Activated T-cell treated with anti-CD3 and anti-CD28 coated beads for 4 hours (primary cell): ENCODE measurements at places on chromosomes 16 and 17.

DNA sequence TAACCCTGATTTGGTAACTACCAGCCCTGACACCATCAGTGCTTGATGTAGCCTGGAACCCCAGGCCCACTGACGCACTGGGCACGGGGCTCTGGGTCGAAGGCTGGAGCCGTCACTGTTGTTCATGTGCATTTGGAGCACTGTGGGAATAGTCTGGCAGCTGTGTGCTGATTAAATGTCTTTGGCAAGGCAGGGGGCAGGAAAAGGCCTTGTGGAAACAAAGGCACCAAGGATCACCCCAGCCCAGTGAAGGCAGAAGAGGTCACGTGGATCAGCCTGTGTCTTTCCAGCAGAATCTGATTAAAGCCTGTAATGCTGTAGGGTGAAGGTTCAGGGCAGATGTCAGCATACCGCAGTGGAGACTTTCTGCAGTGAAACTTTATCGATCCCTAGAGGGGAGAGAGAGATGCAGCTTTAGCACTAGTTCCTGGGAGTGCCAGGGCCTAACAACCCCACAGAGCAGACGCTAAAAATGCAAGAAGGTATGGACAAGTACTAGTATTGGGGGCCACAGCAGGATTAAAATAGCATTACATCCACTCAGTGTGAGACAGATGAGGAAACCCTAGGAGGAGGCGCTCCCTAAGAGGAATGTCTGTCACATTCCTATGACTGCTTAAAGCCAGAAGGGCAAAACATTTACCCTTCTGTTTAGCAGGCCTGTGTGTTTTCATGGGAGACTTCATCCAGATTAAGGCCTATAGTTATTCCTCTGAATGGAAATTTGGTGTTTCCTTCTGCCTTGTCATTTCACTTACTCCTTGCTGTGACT is 9.7 kb downstream of the ZNHIT3 start:
- no peak for DNase-seq

DNA sequence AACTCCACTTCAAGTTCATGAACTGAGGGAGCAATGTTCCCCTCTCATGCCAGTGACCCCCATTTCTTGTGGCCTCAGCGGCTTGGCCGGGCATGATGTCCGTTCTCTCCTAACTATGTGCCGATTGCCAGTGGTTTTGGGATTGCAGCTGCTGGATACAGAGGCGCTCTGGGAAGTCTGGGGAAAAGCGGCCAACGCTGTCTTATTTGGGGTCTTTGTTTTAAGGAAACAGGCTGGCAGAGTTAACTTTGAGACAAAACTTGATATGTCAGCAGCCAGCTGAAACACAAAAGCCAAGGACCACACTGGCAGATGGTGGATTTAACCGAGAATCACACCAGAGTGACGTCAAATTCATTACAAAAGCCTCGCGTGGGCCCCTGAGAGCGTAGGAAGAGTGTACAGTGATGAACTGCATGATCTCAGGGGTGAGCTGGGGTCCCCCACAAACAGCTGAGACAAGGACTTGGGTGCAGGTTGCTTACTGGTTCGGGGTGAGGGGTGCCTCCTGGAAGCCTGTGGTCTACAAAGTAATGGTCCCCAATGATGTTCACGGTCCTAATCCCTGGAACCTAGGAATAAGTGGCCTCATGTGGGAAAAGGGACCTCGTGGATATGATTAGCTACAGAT is 180.4 kb downstream of the IRF8 start:
- DNase-seq: no peak

- no peak for DNase-seq
Observed at GRCh38 chr17:20010936-20011335, 1.8 kb downstream of the SPECC1 start.

DNA sequence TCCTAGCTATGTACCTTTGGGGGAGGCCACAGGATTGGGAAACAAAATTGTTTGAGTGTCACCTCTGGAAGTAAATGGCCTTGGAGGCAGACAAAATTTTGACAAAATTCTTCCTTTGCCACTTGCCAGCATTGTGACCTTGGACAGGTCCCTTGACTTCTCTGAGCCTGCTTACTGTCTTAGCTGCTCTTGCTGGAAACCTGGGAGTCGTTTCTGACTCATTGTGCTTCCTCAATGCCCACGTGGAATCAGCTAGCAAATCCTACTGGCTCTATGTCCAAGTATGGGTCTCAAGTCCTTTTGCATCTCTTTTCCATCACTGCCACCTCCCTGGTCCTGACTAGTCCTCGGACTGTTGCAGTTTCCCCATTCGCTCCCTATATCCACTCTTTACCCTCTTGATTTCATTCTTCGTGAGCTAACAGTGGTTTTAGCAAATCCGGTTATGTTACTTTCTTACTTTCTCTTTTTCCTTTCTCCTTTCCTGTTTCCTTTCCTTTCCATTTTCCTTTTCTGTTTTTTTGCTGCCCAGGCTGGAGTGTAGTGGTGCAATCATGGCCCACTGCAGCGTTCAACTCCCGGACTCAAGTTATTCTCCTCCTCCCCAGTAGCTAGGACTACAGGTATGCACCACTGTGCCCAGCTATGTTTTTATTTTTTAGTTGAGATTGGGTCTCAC is 68.1 kb upstream of the LGALS9 start:
- DNase-seq: no peak

- no peak for DNase-seq
Observed at GRCh38 chr16:442976-443375, 17.5 kb downstream of the RAB11FIP3 start.
